Dermis blood vessel endothelial cell (primary cell): ENCODE measurements at places on chromosomes 11 and 22. TPM values are rescaled to one million over a fixed set of nuclear protein-coding genes. Genes with fewer than 3 reads are reported as not detected.

Gene BBOX1
- not detected in 2 replicates for total RNA-seq

Gene TBX10
- total RNA-seq: not detected in 2 replicates

Gene OR10A2
- total RNA-seq: not detected in 2 replicates

Gene LRRC75B
- 3.4 and 6.3 TPM in 2 replicates for total RNA-seq

Gene PITPNB
- total RNA-seq: 32.0 and 50.9 TPM in 2 replicates

Gene OR56A1
- total RNA-seq: 0.14 TPM in 1 of 2 replicates, not detected in the other
